Nephron progenitor cell (in vitro differentiated cells): ENCODE measurements at places on chromosomes 16 and 17.

GRCh38 chr16:17571499-17572093 is 100.8 kb upstream of the XYLT1 start:
- DNase-seq = no peak

GRCh38 chr16:87138316-87138715 is 178.9 kb downstream of the C16orf95 start:
- no peak for DNase-seq

- no peak for DNase-seq
Measured at GRCh38 chr16:84545114-84545737, 40.8 kb upstream of the MEAK7 start.

DNA sequence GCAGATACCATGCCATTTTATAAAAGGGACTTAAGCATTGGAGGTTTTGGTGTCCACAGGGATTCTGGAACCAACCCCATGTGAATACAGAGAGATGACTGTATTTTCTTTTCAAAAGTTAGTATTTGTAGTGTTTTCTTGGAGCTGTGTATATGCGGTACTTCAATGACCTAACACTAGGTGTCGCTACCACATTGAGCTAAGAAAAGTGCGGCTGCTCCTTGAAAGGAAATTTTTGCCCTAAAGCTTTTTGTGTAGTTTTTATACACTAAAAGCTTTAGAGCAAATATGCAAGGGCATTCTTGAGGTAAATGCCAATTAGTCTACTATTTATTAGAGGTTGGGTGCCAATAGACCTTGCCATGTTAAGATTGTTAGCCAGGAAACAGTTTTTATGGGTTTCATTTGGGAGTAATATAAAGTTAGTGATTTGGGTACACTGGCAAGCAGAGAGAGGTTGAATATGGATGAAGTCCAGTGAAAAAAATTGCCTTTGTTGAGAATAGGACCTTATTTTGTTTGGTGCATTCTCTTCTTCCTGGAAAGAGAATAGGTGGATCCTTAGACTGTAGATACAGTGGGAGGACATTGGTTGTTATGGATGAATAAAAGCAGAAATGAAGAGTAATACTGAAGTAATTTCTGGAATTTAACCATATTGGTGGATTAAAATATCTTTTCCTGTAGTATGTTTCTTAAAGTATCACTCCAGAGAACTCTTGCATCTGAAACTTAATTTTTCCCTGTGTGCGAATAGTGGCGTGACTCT is 43.3 kb downstream of the BCAS3 start:
- peak; percentile 45 for DNase-seq

DNA sequence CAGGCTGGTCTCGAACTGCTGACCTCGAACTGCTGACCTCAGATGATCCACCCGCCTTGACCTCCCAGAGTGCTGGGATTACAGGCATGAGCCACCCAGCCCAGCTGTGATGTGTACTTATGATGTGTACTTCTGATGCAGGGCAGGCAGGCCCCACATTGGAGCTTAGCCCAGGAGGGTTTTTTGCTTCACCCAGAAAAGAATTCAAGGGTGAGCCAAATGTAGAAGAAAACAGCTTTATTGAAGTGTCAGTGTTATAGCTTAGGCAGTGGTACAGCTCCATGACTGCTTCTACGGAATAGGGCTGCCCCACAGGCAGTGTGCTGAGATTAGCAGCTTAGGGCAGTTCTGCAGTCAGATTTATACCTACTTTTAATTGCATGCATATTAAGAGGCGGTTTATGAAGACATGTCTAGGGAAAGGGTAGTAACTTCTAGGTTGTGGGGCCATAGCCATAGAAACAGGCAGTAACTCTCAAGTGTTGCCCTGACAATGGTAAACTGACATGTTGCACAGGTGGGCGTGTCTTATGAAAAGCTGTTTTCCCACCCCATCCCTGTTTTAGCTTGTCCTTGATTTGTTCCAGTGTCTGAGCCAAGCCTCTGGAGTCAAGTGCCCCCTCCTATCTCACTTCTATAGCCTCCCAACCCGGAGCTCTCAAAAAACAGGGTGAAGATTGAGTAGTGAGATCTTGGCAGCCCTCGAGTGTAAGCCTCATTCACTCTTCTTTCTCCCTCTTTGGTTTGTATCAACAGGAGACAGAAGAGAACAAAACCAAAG is 24.1 kb upstream of the POLR3E start:
- DNase-seq = no peak

DNA sequence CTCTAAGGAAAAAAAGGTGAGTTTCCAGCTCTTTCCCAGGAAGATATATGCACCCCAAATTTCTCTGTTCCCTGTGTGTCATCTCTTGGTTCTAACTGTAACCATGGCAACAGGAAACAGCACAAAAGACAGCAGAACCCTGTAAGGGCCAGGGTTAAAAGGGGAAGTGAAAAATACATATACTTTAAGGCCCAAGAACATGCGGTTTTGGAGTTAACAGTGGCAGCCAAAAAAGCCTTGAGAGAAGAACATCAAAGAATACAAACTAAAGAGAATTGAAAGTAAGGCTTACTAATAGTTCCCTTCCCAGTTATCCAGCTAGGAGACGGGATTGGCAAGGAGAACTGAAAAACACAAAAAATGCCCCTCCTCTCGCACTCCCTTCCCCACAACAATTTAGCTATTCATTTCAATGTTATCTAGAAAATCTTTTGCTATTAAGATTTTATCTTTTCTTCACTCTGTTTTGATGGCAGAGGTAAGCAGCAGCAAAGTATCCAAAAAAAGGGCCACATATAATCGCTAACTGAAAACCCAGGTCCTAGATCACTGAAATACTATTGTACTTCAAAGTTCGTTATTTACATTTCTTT is 1.5 kb downstream of the SPOP start:
- no peak for DNase-seq

DNA sequence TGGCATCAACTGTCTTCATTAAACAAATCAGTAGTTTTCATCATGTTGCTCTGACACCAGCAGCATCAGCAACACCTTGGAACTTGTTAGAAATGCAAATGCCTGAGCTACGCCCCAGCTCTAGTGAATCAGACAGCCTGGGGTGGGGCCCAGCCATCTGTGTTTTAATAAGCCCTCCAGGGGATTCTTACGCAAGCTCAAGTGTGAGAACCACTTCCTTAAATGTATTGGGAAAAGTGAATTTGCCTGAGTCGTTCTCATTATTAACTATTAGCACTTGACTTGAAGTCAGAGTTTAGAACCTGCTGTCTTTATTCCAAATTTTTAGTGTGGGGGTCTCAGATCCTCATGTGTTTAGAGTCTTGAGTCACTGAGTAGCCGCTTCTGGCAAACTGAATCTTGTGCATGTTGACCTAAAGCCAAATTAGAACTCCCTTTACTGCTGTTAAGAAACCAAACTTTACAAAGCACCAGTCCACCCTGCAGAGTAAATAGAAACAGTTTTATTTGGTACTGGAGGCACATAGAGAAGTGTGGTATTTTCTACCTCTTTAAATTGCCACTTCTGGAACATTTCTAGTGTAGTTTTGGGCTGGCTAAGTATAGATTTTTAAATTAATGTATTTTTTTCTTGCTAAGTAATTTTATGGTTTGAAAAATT is 137.4 kb upstream of the COX10 start:
- no peak for DNase-seq

GRCh38 chr16:48231727-48232492 is 12.2 kb upstream of the LONP2 start:
- DNase-seq = peak; percentile 28

DNA sequence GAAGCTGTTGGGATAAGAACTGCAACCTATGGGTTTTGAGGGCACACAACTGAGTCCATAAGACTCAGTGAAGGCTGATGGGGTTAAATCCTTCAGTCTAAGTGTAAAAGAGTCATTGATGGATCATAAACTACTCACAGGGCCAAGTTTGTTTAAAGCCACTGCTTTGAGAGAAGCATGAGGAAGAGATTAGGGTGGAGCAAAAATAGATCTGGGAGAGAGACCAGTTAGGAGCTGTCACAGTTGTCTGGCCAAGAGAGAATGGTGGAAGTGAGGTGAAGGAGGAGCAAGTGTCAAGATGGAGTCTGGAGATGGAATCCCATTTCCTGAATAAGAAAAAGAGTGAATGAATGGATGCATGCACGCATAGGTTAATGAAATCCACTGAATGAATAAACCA is 379.1 kb upstream of the CDH11 start:
- no peak for DNase-seq

DNA sequence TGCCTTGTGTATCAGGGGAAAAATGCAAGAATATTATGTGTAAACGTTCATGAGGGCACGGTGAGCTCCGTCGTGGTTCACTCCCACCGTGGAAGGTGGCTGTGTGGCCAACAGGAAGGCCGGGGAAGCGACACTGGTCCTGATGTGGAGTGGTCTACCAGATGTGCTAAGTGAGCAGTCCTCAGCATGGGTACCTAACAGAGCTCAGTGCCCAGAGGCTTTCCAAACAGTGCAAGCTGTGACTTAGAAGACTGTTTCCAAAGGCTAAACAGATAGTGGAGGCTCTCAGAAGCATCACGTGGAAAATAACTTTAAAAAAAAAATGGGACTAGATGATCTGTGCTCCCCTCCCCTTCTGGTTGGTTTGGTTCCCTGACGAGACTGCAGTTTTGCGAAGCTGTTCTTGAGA is 199.3 kb upstream of the CHMP6 start:
- DNase-seq = no peak

GRCh38 chr16:87628940-87629339 is 26.6 kb downstream of the JPH3 start:
- no peak for DNase-seq

DNA sequence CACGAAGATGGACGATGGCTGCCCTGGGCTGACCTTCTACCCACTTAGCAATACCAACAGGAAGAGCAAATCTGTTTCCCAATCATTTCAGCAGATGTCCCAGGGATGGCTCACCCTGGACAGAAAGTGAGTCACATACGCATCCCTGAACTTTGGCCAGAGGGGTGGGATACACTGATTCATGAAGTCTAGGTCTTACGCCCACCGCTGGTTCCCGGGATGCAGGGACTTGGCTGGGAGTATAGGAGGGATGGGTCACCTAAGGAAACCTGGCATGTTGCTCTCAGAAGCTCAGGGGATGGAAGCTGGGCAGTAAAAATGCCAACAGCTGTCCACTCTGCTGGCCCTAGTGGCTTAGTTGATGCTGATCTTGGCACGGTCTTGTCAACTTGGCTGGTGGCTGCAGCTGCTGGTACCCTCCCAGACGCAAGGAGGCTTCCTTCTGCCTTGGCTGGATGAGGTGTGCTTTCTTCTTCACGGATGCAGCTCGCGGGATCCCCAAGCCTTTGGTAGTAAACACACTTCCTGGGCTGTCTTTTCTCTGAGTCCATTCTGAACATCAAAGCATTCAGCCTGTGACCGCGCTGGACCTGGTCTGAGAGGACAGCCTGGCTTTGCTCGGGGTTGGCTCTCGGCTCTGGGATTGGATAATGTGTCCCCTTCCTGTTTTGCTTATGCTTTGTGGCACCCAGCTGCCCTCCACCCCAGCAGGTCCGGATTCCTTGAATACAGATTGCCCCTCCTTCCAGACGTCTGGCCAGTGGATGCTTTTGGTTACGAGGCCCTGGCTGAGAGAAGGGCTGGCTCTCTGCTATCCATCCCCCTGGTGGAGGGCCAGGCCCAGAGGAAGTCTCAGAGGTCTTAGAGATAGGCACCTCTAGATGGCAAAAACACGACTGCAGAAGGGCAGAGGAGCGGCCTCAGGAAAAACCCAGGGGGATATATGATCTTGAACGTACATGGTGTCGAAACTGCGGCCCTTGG is 71.5 kb downstream of the RAP1GAP2 start:
- DNase-seq = peak; percentile 28

DNA sequence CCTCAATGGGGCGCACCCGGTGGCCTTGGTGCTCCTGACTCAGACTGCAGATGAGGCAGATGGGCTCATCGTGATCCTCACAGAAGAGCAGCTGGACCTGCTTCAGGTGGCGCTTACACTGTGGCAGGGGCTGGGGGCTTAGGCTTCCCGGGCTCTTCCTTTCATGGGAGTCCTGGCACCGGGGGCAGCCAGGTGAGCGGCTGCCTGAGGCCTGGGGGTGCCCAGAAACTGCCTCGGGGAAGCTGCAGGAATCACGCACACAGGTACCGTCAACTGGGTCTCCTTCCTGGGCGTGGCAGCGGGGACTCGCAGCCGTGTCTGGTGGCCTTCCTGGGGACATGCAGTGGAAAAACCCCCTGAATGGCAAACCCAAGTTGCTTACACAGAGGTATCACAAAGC is 7.0 kb downstream of the MEFV start:
- no peak for DNase-seq

DNA sequence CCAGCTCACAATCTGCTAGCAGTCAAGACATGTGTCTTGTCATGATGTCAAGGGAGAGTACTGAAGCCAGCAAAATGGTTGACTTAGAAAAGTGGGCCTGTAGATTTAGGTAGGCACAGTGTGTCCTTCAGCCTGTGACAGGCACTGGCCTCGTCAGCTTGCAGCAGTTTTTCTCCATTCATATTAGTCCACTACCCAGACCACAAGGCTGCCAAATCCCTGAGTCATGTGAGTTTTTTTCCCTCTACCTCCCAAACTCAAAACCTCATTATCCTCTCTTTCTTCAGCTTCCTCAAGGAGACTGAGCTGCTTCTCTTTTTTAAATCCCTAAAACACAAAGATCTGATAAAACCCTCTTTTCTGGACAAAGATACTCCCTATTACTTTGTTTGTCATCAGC is 102.6 kb upstream of the HS3ST3A1 start:
- DNase-seq = no peak

- DNase-seq = no peak
Measured at GRCh38 chr17:63078707-63079106, 112.7 kb downstream of the TANC2 start.

DNA sequence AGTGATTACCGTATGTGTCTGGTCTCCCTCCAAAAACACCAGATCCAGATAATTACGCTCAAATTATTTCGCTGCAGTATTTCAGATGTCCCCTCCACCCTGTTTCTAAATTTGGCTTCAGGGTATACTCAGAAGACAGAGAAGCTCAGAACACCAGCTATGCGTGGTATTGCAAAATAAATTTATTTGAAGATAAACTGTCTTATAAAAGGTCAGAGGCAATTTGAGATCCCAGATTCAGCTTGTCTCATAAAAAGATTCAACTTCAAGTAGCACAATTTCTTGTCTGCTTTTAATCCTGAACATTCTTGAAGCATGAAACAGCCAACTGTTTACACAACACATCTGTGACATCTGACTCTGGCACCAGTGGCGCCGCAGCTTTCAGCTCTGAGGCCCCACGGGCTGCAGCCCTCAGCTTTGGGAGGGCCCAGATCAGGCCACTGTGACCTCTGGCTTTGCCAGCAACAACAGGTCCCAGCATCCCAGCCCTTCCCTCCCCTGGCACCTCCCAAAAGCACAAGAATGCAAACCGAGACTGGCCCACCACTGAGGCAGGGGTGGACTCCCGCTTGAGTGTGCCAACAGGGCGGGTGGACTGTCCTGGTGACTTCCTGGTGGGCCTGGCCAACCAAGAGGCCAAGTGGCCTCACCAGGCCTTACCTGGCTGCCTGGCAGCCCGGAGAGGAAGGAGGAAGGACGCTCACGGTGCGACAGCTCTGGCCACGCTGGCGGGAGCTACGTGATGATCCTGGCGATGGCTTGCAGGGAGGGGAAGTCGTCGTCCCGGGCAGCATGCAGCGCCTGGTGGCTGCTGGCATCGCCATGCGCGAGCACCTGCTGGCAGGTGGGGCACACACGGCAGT is 8.0 kb downstream of the SYNGR3 start:
- DNase-seq = no peak

- DNase-seq = no peak
Measured at GRCh38 chr16:57024894-57025680, 35.7 kb downstream of the NLRC5 start.
